ENCODE measurements at places on chromosomes 1 and 21.

DNA sequence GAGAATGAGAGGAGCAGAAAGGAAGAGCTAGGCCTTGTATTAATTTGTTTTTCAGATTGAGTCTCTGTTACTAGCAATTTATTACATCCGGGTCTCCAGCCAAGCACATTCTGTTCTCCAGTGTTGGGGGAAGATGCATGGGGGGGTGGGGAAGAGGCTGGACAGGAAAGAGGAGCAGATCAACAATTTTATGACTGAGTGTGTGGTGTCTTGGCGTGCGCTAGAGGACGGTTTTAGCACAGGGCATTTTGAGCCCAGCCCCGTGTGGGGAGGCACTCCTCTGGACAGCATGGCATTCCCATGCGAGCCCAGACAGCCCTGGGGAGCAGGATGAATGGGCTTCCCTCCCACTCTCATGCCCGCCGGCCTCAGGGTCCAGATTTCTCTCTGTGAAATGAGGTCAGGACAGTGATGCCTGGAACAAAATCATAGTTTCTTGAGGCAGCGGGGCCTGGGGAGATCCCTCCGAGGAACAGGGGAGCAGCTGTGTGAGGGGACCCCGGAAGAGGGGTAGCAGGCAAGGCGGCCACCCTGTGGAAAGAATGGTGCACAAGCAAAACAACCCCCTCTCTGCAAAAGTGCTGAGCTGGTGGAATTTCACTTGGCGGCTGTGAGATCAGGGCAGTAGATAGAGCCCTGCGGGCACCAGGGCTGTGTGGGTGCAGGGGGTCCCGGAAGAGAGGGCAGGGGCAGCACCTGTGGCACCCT is 16.3 kb downstream of the SOX13 start:
- DNase-seq = peak; percentile 75

DNA sequence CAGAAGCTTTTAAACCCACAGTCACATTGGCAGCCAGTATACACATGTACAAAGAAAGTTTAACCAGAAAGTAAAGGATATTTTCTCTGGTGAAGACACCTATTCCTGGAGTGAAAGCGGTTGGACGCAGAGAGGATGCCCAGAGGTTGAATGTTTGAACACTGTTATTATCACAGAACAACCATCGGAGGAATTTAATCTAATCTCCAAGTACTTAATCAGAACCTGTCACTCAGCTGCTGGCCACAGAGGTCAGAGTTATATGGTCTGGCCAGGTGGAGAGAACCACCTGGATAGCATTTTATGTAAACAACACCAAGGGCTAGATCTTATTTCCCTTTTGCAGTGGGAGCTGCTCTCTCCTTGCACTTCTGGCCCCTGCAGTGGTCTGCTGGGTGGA is 29.4 kb downstream of the SPATA46 start:
- DNase-seq = no peak

- peak; percentile 67 for DNase-seq
Measured at GRCh38 chr1:151934048-151934493, 24.8 kb upstream of the THEM4 start.

GRCh38 chr1:43653339-43653738 is 3.4 kb downstream of the KDM4A start:
- DNase-seq = no peak

GRCh38 chr21:46585191-46585953 is 19.5 kb downstream of the S100B start:
- DNase-seq = no peak

GRCh38 chr1:234303231-234303630 is 70.0 kb upstream of the COA6 start:
- no peak for DNase-seq

DNA sequence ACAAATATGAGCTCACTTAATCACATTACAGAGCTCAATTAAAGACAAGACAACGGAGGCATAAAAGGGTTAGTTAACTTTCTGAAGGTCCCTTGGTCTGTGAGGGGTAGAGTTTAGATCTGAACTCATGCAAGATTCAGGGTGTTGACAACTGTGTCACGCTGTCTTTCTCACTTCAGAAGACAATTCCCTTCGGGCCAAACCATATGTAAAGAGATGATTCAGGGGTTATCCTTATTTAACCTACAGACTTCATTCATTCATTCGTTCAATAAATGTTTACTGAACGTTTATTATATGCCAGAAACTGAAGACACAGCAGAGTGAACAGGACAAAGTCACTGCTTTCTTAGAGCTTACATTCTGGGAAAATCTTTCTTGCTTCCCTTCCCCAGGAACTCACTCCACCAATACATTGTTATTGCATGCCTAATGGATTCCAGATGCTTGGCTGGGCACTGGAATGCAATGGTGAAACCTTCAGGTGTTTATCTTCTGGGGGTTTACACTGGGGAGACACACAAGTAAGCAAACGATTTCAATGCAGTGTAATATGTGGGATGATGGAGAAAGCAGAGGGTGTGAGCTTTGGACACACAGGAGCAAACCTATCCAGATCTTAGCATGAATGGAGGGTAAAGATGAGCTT is 6.4 kb downstream of the XCL1 start:
- peak; percentile 52 for DNase-seq

DNA sequence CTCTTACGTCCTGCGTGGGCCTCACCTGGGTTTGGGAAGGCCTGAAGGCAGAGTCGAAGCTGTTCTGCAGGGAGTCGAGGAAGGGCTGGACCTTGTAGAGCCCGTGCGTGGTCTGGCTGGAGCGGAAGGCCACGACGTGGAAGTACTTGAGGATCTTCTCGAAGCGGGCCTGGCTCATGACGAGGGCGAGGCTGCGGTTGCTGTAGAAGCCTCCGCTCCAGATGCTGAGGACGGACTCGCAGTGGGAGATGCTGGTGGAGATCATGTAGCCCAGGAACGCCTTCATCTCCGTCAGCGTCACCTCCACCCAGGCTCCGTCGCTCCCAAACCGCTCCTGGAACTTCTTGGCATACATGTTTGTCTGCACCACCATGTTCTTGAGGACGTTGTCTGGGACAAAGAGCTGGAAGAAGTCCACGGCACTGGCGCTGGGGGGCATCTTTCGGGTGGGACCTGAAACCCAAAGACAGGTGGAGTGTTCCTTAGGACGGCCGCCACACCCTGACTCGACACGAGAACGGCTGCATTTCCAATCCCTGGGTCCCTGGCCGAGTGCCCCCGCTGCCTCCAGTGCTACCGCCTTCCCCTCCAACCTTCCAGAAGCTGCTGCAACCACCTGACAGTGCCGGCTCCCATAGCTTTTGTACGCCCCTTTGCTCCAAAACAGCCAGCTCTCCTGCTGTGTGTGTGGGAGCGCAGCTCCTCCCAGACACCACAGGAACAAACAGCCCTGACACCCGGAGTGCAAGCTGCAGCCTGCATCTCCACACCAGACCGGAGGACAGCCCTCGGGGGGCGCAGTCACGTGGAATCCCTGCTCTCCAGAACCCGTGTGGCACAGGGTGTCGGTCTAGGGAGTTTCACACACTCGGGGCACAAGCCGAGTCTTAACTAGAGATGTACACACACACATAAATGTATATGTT is 69.0 kb downstream of the PGBD5 start:
- no peak for DNase-seq

- no peak for DNase-seq
Measured at GRCh38 chr1:109763646-109764415, at the start of gene EPS8L3. Gene EPS8L3 (minus strand): TSS chr1:109763923. CDS start chr1:109761749, 2,174 bp downstream.

- no peak for DNase-seq
Measured at GRCh38 chr1:19439464-19440171, 45.7 kb downstream of the CAPZB start.

- DNase-seq = no peak
Measured at GRCh38 chr1:87348341-87349019, 19.8 kb downstream of the LMO4 start.

DNA sequence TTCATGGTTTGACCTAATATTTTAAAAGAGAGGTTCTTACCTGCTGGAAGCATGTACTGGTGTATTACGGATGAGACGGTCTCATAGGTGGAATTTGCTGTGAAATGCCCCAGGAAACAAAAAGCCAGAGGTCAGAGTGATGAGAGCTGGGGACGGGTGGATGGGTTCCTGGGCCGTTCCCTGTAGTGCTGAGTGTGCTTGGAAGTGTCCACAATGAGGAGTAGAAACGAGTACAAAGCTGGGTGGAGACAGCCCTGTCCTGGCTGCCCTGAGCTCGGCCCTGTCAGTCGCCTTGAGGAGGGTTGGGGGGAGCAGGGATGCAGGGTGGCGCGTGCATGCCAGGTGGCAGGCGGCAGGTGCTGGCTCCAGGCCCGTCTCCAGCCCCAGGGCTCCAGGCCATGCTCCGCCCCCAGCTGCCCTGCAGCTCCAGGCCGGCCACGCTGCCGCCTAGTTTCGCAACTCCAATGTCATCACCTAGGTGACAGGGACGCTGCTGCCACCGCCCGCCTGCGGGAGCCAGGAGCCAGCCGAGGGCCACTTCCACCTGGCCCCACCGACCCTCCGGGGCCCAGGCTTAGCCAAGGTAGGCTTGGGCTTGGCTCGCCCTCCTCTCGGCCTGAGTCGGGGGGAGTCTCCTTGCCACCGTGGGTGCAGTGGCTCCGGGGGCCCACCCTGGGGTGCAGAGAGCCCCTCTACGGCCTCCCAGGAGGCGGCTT is 16.4 kb downstream of the TP73 start:
- DNase-seq = peak; percentile 53

DNA sequence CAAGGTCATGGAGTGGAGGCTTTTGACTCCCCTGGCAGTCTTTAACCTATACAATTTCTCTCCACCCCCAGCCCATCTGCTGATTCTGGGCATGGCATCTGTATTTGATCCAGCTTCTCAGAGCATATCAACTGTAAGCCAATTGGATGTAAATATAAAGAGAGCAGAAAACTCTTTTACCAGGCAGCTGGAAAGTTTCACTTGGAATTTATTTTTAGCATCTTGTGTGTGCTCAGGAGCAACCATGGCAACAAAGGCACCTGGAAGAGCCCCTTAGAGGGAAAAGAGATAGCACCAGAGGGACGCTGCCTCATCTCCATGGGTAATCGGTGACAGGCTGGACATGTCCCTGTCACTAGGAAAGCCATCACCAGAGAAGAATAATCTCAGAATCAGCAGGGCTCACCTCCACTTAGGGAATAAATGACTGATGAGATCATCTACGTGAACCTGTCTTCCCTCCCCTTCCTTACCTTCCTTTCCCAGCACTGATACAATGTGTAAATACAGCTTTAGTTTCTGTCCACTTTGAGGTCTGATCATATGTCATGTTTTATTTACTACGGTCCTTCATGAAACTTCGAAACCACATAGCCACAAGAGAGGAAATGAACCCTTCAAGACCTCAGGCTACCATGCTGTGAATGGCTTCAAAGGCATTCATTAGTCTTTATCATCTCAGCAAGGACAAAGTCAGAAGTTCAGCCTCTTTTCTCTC is 25.3 kb upstream of the SIPA1L2 start:
- DNase-seq = no peak

DNA sequence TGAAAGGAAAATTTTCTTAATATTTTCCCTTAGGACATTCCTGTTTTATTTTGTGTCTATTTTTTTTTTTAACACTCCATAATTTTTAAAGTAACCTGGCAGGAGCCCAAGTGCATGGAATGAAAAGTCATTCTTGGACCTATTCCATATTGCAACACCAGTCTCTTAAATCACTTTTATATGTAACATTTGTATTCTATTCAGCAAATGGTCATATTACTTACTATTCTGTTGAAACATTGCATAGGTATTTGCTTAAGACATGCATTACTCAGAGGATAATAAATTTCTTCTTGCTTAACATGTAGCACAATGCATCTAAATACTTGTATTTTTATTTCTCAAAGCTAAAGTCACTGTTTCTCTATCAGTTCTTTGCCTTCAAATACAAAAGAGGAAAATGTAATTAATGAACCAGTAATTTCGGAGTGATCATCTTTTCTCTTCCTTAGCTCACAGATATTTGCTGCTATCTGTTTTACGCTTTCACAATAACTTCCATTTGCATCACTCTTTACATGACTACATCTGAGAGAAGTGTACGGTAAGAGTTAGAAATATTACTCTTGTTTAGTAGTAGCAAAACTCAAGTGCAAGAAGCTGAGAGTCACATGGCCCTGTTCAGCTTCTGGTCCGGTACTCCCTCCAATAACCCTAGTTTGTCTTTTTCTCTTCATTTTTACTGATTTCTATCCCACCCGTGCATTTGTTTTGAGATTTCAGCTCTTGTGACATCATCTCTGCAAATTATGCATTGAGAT is 394.8 kb downstream of the USP25 start:
- DNase-seq = peak; percentile 73

DNA sequence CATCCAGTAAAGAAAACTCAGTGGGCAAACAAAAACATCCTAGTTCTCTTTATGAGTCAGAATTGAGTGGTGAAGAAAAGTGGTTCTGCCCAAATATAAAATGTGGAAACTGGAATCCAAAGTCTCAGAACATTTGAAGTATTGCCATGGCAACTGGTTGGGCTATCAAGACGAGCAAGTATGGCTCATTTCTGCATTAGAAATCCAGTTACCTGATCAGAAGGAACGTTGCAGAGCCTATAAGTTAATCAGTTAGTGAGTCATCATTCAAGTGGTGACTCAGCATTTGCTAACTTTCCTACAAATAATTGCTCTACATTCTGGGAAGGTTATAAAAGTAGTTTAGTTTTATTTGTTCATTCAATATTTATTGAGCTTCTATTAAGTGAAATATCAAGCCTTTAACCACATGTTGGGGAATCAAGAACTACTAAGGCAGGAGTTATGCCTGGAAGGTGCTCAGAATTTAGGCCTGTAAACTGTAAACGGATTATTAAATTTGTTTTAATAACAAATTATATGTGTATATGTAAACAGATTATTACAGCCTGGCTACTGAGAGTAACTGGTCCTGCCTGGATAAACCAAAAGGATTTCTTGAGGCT is 104.3 kb downstream of the PAPPA2 start:
- peak; percentile 31 for DNase-seq

GRCh38 chr1:53807916-53808315 is 30.2 kb downstream of the NDC1 start:
- DNase-seq = no peak

- no peak for DNase-seq
Measured at GRCh38 chr1:226135709-226136108, 50.8 kb downstream of the ACBD3 start.

GRCh38 chr1:194104247-194104844 is 917.9 kb upstream of the B3GALT2 start:
- DNase-seq = no peak

DNA sequence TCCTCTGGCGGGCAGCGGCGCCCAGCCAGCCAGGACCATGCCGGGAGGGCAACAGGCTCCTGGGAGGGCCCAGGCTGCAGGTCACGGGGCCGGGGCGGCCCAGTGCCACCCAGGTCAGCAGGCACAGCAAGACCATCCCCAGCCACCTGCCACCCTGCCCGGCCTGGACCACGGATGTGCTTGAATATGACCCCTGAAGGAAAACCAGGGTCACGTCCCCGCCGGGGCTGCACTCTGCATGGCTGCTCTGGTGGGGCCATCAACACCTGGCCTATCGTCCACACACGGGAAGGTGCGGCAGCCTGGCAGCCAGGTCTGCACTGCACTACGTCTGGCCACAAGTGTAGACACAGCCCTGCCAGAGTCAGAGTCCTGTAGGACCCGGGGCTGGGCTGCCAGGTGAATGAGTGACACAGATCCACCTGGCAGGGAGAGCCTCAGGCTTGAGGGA is 6.9 kb downstream of the WNT9A start:
- DNase-seq = no peak

- peak; percentile 27 for DNase-seq
Measured at GRCh38 chr1:154791292-154792166, 78.6 kb downstream of the KCNN3 start.

All from AG08395 (cell line).